ENCODE measurements at places on chromosomes 4 and X.

DNA sequence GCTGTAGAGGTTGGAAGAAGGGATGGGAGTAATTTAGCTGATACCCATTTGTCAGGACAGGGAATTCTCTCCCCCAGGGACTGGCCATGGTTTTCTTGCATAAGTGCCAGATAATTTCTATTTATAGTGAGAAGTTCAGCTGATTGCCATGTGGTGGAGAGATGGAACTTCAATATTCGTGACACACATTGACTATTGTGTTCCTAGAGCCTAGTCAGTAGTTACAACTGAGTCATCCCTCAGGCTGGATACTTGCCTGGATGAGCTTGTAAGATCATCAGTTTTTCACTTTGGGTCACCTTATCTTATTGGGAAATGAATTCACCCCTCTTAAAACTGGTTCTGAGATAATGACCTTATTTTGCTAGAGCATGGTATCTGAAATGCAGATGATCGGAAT is 32.2 kb downstream of the CFAP299 start:
- no peak for DNase-seq

GRCh38 chrX:67347145-67347544 is 196.7 kb upstream of the AR start:
- no peak for DNase-seq

DNA sequence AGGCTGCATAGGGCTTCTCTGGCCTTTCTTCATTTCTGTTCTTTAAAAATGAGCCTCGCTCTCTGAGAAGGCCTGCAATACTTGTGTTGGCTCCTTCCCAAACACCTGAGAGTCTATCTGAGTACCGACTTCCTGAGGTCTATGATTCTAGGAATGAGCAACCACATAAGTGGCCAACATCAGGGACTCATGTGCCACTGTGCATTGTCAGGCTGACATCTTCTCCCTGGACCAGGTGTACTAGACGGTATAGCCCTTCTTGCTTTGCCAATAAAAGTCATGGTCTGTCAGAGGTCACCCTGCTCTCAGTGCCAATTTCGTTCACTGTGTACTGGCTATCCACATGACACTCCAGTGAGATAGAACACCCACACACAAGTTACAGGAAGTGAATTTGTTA is 67.4 kb upstream of the EPHA5 start:
- DNase-seq, result no peak

GRCh38 chr4:20617678-20618396 is 82.4 kb upstream of the PACRGL start:
- no peak for DNase-seq

DNA sequence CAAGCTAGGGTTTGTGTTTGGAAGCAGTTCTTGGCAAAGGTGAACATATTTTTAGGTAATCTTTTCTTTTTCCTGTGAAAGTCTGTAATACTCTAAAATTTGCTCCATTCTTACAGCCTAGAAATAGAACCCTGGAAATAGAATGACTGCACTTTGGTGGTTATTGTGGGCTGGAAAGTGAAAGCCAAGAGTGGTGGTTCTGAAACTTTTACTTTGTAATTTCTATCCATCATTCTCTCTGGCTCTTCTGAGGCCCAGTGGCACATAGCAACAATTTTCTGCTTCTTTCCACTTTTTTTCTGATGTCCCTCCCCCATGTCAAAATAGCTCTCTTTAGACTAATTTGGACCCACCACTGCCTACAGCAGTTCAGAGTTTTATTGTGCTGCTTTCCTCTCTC is 300.4 kb upstream of the RPS6KA3 start:
- DNase-seq, result no peak

GRCh38 chr4:57905965-57906364 is 795.8 kb upstream of the IGFBP7 start:
- DNase-seq, result no peak

- DNase-seq, result no peak
Measured at GRCh38 chrX:31931225-31931624, 859.4 kb upstream of the FTHL17 start.

DNA sequence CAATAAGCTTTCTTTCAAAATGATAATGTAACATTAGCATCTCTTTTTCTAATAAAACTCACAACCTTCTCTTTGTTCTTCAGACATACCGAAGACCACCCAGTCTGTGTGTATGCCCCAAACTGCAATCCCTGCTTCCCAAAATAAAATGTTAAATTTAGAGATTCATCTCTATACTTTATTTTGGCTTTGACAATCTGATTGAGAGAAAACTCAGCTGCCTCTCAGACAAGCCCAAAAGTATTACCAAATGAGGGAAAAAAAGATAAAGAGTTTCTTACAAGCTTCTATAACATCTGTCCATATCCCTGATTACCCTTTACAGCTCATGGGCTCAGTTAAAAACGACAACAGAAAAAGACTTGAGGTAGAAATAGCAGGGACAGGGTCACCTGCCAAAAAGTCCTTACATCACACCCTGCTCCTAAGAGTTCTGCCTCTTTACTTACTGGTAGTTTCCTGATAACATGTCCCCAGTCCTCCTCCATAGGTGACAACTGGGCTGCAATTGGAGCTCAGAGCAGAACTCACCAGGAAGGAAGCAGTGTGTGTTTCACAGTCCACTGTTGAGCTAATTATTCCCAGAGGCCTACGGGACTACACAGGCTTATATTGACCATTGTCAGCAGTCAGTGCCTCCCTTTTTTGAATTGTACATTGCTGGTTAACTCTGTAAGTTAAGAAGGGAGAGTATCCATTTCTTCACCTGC is 70.9 kb upstream of the FAM9C start:
- DNase-seq, result no peak

DNA sequence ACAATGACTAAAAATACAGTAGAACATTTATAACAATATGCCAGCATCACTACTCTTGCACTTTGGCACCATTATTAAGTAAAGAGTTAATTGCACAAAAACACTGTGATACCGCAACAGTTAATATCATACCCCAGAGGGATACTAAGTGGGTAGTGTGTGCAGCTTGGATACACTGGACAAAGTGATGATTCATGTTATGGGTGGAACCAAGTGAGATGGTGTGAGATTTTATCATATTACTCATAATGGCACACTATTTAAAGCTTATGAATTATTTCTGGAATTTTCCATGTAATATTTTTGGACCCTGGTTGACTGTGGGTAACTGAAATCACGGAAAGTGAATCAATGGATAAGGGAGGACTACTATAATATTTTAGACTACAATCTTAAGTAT is 265.3 kb downstream of the PCDH18 start:
- no peak for DNase-seq

GRCh38 chr4:132540268-132540667 is 608.8 kb upstream of the PCDH10 start:
- DNase-seq, result no peak

GRCh38 chr4:44817930-44818329 is 91.6 kb upstream of the GNPDA2 start:
- DNase-seq, result no peak

- no peak for DNase-seq
Measured at GRCh38 chrX:97539970-97540519, 656.3 kb downstream of the RPA4 start.

DNA sequence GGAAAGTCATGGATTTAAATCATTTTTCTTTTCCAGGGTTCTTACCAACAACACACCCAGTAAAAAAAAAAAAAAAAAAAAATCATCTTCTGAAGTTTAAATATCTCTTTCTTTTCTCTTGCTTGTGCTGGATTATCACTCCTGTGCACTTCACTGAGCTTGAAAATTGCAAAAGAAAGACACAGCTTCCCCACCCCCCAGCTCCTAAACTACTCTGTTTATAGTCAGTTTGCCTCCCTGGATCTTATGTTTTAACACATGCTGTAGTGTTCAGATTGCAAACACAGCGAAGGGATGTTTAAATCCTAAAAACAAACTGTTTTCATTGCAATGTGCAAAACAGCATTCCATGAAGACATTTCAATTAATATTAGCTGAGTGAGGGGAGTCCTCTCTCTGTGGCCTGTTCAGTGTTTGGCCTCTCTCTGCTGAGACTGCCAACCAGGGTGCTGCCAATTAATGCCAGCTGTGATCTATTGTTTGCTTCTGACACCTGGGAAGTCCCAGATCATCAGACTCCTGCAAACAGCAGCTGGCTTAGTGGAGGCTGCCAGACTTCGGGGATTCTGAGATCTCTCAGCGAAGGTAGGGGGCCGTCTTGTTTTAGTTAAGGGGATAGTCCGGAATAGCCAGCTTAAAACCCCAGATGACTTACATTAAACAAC is 171.1 kb upstream of the PITX2 start:
- DNase-seq, result peak; percentile 9

- no peak for DNase-seq
Measured at GRCh38 chr4:2352729-2353221, 65.7 kb downstream of the ZFYVE28 start.

DNA sequence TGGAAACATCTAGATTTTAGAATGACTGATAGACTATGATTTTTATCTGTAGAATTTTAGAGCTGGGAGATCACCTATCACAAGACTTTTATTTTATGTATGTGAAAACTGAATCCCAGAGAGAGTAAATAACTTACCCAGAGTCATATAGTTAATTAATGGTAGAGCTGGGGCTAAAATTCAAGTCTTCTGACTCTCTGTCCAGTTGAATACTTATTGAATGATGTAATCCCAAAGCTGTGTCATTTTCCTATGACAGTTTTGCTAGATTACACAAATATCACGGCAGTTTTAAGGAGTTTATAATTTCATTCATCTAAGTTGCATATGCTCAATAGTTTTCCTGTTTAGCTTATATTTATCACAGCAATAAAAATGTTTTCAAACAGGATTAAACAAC is 6.7 kb downstream of the NRK start:
- no peak for DNase-seq

DNA sequence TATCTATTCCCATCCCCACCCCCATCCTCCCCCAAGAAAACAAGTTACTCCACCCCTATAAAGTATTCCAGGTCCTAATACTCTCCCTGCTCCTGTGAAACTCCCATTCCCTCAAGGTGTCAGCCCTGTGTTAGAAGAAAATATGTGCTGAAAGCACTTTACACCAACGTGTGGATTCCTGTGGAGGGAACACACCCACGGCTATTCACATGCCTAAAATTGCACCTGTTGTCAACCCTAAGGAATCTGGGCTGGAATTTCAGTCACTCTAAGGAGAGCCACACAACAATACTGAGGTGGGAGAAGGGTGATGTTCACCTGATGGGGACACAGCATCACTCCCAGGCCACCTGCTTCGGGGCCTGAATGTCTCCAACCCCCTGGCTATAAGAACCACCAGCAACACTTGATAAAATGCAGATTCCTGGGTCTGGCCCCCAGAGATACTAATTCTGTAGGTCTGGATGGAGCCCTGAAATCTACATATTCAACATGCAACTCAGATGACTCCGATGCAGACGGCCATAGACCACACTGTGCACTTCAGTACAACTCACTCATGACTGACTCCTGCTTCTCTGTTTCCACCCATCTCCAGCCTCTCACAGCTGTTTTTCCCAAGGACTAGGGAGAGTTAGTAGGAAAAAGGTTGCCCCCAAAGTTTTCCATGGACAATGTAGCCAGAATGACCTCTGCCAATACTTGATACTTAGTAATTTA is 15.8 kb downstream of the SCD5 start:
- DNase-seq, result peak; percentile 31

DNA sequence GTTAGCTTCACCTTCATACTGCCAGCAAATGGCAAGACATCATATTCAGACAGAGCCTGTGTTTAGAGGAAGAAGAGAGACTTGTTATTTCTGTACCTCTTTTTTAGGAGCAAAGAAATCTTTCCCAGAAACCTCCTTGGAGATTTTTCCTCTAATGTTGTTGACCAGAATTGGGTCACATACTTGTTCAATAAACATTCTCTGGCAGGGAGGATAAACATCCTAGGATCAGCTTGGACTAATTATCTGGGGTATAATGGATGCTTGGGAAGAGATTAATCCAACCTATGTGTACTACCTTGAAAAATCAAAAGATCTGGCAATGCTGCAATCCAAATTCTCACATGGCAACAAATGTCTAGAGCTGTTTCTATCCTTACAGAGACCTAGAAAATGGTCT is 8.4 kb upstream of the PRSS12 start:
- no peak for DNase-seq

GRCh38 chr4:28073860-28074555 is 1213.4 kb downstream of the STIM2 start:
- peak; percentile 1 for DNase-seq

- DNase-seq, result no peak
Measured at GRCh38 chr4:185192059-185192458, 11.7 kb downstream of the CFAP97 start.

DNA sequence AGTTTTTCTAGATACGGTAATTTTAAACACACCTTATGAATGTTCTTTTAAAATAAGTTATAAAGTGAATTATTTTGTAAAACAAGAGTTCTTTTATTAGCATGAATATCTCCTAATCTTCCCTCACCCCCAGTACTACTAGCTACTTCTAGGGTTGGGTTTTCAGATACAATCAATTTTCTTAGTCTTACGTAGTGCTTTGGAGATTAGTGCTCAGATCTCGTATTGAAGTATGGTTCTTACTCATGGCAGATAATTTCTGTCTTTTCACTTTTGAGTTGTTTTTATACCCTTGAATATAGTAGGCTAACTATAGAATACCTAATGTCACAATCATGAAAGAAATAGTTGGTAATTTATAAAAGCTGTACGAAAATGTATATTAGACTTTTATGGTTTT is 43.2 kb downstream of the CDKL5 start:
- DNase-seq, result no peak

- no peak for DNase-seq
Measured at GRCh38 chr4:147093206-147093605, 147.5 kb upstream of the TTC29 start.

- DNase-seq, result no peak
Measured at GRCh38 chrX:120358737-120359456, 3.0 kb upstream of the ATP1B4 start.

GRCh38 chrX:12975991-12976558 is 1.2 kb downstream of the TMSB4X start:
- DNase-seq, result peak; percentile 83

GRCh38 chr4:184529283-184529682 is 54.9 kb upstream of the IRF2 start:
- DNase-seq, result no peak

DNA sequence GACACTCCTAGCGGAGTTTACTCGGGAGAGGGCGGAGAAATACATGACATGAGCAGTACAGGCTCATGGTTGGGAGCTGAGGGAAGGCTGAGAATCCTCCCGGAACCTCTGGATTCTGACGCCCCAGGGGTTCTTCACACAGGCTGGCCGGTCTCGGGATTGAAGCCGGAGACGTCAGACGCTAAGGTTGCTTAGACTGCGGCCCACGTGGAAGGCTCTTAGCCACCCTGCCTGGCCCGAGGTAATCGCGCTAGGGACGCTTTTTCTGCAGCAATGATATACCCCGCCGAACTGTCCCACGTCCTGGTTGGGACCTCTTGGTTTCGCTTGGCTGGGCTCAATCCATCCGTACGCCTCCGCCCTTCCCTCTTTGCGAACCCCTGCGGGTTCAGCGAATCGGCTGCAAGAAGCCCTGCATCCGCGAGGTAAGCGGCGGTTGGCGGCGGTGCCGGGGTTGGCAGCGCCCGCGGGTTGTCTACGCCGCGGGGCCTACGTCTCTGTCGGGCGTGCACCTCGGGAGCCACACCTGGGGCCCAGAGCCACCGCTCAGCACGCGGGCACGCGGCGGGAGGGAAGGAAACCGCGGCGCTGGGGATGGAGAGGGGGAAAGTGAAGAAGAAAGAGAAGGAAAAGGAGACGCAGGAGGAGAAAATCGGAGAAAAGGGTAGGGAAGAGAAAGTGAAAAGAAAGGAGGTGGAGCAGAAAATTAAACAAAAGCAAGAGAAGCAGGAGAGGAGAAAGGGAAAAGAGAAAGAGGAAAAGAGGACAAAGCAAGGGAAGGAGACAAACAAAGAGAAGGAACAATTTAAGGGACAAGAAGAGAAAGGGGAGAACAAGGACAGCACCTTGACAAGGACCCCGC is at the start of gene ARL9:
Gene ARL9, plus strand, starts transcription at position 523 of the 862 bp plus-strand sequence. Its CDS starts 72 bp downstream, at position 595.
- peak; percentile 82 for DNase-seq

Data from H7 (cell line).